ENCODE measurements at places on chromosomes 4 and X.
A peak's percentile ranks its signal among the peaks of the same experiment; 100 is the strongest.

- no peak for DNase-seq
Observed at GRCh38 chrX:12947545-12948235, 27.2 kb upstream of the TMSB4X start.

- no peak for DNase-seq
Observed at GRCh38 chrX:10165580-10166247, 8.9 kb downstream of the CLCN4 start.

- DNase-seq: no peak
Observed at GRCh38 chr4:1226144-1226481, 22.8 kb downstream of the CTBP1 start.

- no peak for DNase-seq
Observed at GRCh38 chrX:39650768-39651347, 446.9 kb downstream of the BCOR start.

- peak; percentile 6 for DNase-seq
Observed at GRCh38 chr4:141307241-141307689, 86.6 kb downstream of the ZNF330 start.

GRCh38 chr4:38306482-38307071 is 346.4 kb downstream of the PTTG2 start:
- DNase-seq: no peak

- DNase-seq: no peak
Observed at GRCh38 chr4:185710487-185710995, 101.5 kb downstream of the SORBS2 start.

DNA sequence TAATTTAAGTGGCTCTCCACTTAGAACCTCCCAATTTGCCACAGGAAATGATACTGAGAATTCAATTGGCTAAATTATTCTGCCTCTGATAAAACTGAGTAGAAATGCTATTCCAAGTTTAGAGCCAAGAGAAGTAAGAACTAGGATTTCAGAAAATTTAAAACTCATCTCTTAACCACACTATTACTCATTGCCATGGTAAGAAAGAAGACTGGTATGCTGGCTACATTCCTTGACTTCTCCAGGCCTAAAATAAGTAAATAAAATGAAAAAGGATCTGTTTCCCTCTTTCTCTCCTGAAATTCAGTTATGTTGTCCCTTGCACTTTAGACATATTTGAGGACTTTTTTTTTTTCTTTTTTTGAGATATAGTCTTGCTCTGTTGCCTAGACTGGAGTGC is 23.3 kb downstream of the ZNF280C start:
- DNase-seq: no peak

GRCh38 chr4:103397541-103397940 is 199.4 kb upstream of the CENPE start:
- no peak for DNase-seq

GRCh38 chrX:40175511-40176350 is 78.0 kb upstream of the BCOR start:
- DNase-seq: no peak

- DNase-seq: no peak
Observed at GRCh38 chrX:17769701-17770269, 32.5 kb downstream of the SCML1 start.

- no peak for DNase-seq
Observed at GRCh38 chrX:13829983-13830382, 13.1 kb upstream of the GPM6B start.

DNA sequence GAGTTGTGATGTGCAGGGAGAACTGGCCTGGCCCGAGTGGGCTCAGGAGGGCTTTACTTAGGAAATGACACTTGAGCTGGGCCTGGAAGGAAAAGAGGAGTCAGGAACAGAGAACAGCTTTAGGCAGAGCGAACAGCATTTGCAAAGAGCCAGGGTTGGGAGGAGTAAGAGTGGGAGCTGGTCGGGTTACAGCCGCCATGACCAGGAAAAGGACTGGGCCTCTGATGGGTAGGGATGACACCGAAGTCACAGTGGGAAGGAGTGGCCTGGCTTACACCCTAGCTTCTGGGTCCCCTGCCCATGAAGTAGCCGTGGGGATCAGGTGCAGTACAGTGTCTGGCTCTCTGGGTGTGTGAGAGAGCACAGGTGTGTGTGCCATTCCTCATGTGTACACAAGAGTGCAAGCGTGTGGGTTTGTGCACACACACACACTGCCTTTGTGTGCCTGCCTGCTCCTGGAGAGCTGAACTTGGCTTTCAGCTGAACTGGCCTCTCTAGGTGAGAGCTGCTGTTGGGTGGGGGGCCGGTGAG is 31.6 kb downstream of the TRMT44 start:
- no peak for DNase-seq

DNA sequence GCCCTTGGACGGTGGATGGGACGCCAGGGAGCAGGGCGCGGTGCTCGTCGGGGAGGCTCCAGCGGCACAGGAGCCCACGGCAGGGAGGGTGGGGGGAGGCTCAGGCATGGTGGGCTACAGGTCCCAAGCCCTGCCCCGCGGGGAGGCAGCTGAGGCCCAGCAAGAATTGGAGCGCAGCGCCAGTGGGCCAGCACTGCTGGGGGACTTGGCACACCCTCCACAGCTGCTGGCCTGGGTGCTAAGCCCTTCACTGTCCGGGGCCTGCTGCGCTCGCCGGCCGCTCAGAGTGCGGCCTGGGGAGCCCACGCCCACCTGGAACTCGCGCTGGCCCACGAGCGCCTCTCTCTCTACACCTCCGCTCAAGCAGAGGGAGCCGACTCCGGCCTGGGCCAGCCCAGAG is 8.6 kb downstream of the CD38 start:
- DNase-seq: no peak

DNA sequence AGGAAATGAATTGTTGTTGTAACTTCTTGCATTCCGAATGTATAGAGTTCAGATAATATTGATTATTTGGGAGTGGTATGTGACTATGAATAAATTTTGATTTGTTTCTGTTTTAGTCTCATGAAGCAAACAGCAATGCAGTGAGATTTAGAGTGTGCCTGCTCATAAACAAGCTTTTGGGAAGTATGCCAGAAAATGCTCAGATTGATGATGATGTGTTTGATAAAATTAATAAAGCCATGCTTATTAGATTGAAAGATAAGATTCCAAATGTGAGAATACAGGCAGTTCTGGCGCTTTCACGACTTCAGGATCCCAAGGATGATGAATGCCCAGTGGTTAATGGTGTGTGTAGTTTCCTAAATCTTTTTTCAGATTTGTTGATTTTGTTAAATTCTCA is 2.0 kb downstream of the NCAPG start:
- no peak for DNase-seq

GRCh38 chr4:147102596-147102995 is 156.9 kb upstream of the TTC29 start:
- DNase-seq: no peak

DNA sequence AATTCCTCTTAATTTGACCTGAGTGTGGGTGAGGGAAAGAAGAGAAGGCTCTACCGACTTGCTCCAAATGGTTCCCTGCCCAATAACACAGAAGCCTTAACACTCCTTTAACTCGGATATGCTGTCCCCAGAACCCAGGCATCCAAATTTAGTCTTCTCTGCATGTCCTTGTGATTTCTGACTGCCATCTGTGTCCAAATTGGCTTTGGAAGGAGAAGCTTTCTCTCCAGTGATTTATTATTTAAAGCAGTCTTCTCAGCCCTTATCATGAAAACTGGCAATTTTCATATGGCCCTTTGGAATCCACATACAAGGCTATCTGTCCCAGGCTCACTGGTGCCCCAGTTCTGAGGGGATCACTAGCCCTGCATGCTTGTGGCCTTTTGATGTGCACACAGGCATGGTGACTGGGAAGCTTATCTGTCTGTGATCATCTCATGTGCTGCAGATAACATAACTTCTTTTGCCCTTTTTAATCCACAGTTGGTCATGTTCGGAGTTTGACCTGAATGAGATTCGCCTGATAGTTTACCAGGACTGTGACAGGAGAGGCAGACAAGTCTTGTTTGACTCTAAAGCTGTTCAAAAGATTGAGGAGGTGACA is 56.7 kb downstream of the FNIP2 start:
- DNase-seq: no peak

- DNase-seq: no peak
Observed at GRCh38 chrX:7711167-7711566, 131.8 kb upstream of the VCX start.

DNA sequence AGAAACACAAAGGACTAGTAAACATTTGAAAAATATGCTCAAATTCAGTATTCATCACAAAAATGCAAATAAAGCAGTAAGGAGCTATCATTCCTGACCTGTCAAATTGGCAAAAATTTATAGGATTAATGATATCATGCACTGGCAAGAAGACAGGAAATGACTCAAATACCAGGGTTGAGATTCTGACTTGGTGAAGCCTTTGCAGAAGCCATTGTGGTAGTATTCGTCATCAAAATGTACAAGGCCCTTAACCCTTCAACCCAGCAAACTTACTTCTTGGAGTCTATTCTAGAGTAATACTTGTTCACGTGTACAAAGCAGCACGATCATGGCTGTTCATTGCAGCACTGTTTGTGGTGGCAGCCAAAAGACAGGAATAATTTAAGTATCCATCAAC is 132.4 kb downstream of the ENOX2 start:
- no peak for DNase-seq

DNA sequence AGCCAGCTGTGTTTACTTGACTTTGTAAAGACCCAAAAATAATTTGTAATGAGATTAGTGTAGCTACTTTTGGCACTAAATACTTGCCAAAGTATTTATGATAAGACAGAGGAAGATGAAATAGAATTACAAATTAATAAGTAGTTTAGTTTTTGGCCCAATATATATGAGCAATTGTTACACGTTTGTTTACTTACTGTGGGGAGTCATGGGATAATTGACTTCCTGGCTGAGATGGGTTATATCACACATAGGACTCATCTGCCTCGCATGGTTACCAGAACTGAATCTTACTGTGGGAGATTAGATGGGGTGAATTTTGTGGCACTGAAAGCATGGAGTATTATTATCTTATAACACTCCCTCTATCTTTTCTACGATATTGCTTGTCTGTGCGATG is 66.6 kb downstream of the INTS12 start:
- DNase-seq: no peak

- DNase-seq: no peak
Observed at GRCh38 chr4:90207887-90208454, 80.8 kb downstream of the CCSER1 start.

GRCh38 chrX:105823092-105823455 is 735 bp downstream of the NRK start:
- no peak for DNase-seq

DNA sequence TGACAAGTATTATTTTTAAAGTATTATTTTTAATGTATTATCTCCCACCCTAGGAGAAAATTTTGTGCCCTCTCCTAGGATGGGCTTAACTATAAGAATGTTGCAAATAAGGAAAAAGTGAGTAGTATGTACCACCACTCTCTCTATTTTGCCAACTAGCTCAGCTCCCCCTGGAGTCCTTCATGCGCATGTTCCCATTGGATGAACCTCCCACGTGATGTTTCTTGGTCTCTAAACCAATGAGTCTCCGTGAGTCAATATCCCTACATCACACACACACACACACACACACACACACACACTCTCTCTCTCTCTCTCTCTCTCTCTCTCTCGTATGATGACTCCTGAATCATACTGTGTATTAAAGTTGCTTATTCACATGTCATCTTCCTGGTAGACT is 129.7 kb upstream of the ZFP42 start:
- no peak for DNase-seq

- DNase-seq: no peak
Observed at GRCh38 chr4:67879486-67879885, 4.3 kb downstream of the TMPRSS11D start.

DNA sequence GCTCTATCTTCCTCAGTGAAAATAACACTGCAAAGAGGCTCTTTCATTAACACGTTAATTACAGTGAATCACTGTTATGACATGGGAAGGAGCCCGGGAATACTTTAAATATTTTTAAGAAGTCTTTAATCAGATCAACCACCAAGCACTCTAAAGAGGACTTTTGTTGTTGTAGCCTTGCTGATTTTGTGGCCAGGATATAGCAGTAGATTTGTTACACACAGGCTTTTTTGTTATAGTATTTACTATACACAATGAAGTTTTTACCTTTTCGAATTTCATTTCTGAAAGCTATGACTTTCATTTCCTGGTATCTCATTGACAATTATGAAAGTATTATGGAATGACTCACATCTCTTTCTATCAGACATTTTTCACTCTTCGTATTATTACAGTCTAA is 20.3 kb downstream of the FGF13 start:
- DNase-seq: no peak

DNA sequence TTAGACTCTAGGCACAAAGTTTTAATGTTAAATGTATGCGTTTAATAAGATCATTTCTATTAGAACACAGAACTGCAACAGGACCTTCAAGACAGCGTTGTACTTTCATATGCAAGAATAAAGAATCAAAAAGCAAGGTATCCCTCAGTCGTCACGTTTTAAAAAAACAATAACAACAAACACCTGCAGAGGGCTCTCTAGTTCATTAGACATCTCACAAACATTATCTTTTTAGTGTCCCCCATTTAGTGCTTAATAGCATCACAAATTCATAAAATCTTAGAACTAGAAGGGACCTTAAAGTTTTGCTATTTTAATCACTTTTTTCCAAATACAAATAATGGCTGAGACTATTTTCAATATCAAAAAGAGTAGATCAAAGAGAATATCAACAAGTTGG is 236.6 kb downstream of the DCHS2 start:
- peak; percentile 5 for DNase-seq

DNA sequence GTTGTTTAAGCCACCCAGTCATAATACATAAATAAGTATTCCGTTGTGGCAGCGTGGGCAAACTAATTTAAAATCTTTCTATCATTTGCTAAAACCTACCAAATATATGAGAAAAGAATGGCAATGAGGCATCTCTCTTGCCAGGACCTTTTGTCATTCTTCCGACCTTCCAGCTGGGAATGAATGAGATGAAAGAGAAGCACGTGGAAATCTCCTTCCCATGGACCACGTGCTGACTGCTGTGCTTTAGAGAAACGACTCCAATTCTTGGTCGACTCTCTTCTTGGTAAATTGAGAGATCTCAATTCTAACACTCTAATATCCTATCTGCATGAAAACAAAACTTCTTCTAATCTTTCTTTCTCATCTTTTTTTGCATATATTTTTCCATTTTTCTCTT is 116.5 kb downstream of the COL25A1 start:
- no peak for DNase-seq

DNA sequence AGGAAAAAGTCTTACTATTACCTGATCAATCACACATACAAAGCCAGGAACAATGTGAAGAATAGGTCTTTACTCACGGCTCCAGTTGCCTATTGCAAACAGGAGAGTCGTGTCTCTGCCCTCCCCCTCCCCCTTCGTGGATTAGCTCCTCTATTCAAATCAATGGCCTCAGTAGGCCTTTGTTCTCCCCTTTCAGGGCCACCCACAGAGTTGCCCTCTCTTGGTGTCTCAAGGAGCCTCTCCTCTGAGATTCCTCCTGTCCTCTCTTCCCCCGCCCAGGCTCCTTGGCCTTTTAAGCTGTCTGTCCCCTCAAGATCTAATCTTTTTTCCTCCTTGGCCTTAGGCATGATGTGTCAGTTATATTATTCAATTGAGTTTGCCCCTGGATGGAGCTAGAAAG is 107.2 kb upstream of the NALF2 start:
- no peak for DNase-seq

Data from HuH-7.5 (cell line).